ENCODE measurements at places on chromosomes 4 and X.

DNA sequence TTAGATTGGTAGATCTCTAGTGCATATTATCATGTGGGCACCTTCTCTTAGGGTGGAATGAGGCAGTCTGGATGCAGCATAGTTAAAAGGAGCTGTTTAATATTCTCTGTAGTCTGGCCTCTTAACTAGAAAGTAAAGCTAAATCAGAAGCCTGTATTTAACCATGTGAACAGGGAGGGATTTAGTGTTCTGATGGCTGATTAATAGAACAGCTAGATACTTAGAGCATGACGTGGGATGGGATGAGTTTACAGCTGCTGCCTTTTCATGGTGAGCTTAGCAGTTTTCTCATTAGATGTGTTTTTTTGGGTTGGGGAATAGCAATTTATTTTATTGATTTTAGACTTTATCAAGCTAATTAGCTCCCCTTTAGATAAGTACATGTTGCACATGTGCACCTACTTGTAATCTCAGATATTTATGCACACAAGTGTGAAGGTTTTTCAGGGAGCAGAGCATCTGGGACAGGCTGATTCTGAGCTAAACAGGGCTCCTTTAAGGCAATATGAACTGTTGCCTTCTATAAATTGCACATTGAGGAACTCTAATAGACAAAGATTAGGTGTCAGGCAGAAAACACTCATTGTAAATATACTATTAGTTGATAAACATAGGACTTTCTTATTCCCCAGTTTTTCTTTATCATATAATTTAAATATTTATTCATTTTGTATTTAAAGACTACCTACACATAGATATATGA lies 34.1 kb downstream of the YIPF6 start:
- no peak overlapping the region for H3K4me3 ChIP-seq
- no peak for DNase-seq
- no peak overlapping the region for H3K27ac ChIP-seq
- H3K27me3 ChIP-seq = no peaks in the 10 kb centered on the region

- no peaks in the 10 kb centered on the region for H3K36me3 ChIP-seq
- H3K27me3 ChIP-seq = peaks cover 4% of the 10 kb centered on the region
- no peaks in the 10 kb centered on the region for H3K4me1 ChIP-seq
- DNase-seq = no peak
- H3K27ac ChIP-seq = no peak overlapping the region
These were observed 160.8 kb downstream of the FBXO8 start for GRCh38 chr4:174122705-174123104.

DNA sequence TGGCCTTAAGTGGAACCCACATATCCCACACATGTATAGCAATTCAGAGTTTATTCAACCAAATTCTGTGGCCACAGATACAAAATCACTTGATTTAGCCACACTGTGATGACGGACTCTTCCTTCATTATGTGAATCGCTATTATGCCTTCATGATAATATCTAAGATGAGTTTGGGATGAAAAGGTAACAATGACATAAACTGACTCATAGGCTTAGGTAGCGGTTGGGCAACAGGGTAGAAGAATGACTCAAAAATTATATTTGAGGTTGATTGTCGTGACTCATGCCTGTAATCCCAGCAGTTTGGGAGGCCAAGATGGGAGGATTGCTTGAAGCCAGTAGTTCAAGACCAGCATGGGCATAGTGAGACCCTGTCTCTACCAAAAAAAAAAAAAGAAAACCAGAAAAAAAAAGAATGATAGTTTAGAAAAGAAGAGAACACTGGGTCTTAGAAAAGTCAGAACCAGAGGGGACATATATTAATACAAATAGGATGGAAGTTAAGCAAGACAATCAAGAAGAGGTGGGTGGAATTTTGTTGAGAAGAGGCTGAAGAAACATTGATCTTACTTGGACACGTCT lies 70.4 kb upstream of the USP9X start:
- no peak overlapping the region for H3K27ac ChIP-seq
- H3K27me3 ChIP-seq = no peaks in the 10 kb centered on the region
- H3K4me3 ChIP-seq = no peak overlapping the region
- H3K4me1 ChIP-seq = peaks cover 9% of the 10 kb centered on the region
- no peaks in the 10 kb centered on the region for H3K36me3 ChIP-seq

GRCh38 chr4:91488946-91489345 lies 814.8 kb upstream of the GRID2 start:
- H3K27me3 ChIP-seq = no peaks in the 10 kb centered on the region
- no peaks in the 10 kb centered on the region for H3K4me1 ChIP-seq
- H3K4me3 ChIP-seq = no peak overlapping the region
- DNase-seq = no peak
- no peaks in the 10 kb centered on the region for H3K36me3 ChIP-seq

DNA sequence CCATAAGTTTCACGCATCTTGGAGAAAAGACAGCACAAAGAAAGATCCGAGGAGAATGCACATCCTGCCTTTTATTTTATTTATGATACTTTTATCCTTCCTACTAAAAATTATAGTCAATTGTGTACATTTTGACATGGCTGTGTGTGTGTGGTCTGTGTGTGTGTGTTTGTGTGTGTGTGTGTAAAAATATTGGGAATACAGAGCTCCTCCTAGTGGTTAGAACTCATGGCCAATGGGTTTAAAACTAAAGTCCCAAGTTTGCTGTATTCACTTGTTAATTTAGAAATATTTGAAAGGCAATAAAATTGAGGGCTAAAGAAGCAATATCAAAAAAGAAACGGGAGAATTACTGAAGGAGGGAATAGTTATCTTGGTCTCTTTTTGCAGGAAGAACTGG lies 47.5 kb downstream of the NKX6-1 start:
- no peak overlapping the region for H3K4me3 ChIP-seq
- no peaks in the 10 kb centered on the region for H3K36me3 ChIP-seq
- no peaks in the 10 kb centered on the region for H3K27me3 ChIP-seq
- no peak for DNase-seq

DNA sequence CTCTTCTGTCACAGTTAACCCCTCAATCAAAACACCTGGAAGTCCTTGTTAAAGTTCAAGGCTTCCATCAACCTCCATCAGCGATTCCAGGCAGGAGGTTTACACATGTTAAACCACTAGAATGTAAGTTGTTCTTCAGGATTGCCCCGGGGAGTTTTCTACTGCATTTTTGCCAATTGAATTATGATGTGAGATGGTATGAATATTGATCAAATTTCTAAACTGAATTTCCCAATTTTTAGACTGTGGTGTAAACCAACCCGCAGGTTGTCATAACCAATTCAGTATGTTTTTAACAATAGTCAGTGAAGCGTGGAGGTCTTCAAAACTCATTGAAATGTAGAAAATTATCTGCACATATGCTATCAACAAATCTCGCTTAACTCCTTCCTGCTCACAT lies 21.2 kb upstream of the TENM3 start:
- no peaks in the 10 kb centered on the region for H3K27me3 ChIP-seq
- no peak overlapping the region for H3K27ac ChIP-seq
- no peak for DNase-seq

Measured in large intestine (tissue), 12 donors.